ENCODE measurements at places on chromosomes 4 and X.

GRCh38 chr4:62003695-62004094 is 803.6 kb downstream of the ADGRL3 start:
- DNase-seq = no peak

GRCh38 chrX:39165185-39165584 is 363.9 kb downstream of the MID1IP1 start:
- no peak for DNase-seq

GRCh38 chrX:97705936-97706335 is 822.2 kb downstream of the RPA4 start:
- DNase-seq = no peak

DNA sequence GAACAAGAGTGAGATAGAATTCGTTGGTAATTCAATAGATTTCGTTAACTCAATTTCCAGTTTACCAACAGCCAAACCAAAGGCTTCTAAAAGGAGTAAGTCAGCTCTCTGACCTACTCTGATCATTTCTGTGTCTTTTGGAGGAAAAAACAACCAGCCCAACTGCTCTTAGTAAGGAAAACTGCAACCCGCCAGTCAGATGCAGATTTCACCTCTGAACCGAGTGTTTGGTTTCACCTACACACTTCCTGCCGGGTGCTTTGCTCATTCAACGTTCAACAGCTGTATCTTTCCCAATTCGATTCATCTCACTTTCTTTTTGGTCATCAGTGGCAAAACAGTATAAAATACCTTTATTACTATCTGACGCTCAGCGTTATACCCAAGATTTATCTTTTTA is 24.5 kb downstream of the TMSB4X start:
- no peak for DNase-seq

- DNase-seq = no peak
Observed at GRCh38 chr4:120977435-120977997, 55.0 kb upstream of the PRDM5 start.

- no peak for DNase-seq
Observed at GRCh38 chr4:23333946-23334878, 555.6 kb downstream of the PPARGC1A start.

- DNase-seq = peak; percentile 56
Observed at GRCh38 chr4:5164221-5164912, 113.1 kb downstream of the STK32B start.

DNA sequence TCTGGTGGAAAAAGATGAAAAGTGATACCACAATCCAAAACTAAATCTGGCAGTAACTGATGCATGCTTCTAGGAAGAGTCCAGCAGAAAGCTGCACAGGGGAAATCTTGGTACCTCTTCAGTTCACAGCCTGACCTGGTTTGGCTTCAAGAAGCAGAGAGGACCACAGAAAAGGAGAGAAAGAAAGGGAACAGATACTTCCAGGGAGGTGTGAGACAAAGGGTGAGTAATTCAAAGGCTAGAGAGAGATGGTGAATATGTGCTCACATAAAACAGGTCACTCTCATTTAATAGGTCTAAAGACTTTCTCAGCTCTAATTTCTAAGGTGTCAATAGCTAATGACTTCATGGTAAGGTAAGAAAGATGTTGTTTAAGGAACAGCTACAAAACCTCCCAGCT is 11.2 kb downstream of the FGFBP2 start:
- no peak for DNase-seq
